Naive thymus-derived CD8-positive, alpha-beta T cell (primary cell): ENCODE measurements at places on chromosomes 13 and 19. TPM values are rescaled to one million over a fixed set of nuclear protein-coding genes. Genes with fewer than 3 reads are reported as not detected.

- DNase-seq, result no peak
These were observed 482.7 kb downstream of the SLITRK6 start for GRCh38 chr13:85316506-85317025.

BEST2 gene
- not detected for total RNA-seq

- DNase-seq, result peak; percentile 77
These were observed 1.2 kb downstream of the PPM1N start for GRCh38 chr19:45499196-45500180.

DNA sequence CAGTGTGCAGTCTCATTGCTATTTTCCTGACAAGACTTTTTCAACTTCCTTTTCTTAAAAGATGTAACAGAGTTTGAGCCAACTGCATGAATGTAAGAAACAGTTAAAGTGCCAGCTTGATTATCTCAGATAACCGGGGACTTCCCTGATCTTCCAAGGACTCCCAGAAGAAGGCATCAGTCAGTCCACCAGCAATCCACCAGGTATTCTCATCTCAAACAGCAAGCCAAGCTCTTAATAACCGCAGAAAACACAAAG lies 350.1 kb downstream of the LIG4 start:
- DNase-seq, result no peak

DNA sequence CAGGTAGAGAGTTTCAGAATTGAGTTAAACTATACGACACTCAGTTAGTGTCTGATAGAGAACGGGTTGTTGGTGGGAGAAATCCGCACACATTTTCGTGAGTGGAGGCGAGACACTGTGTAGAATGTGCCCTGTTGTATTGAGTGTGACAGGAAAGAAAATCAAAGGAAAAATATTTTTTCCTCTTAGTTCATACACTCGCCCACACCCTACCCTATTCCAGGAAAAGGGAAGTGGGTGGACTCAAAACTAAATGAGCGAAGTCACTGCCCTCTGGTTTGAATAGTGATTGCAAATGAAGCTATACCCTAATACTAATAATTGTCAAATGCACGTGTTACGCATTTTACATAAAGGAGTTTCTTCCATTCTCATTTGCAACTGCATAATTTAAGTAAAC lies 2.0 kb downstream of the ZNF347 start:
- no peak for DNase-seq

GRCh38 chr19:43809762-43810696 lies 7.8 kb upstream of the LYPD5 start:
- DNase-seq, result no peak

CKM gene
- total RNA-seq, result not detected

- DNase-seq, result peak; percentile 9
These were observed 60.4 kb upstream of the OLFM4 start for GRCh38 chr13:52968074-52968700.

CEACAM16 gene
- not detected for total RNA-seq

DNA sequence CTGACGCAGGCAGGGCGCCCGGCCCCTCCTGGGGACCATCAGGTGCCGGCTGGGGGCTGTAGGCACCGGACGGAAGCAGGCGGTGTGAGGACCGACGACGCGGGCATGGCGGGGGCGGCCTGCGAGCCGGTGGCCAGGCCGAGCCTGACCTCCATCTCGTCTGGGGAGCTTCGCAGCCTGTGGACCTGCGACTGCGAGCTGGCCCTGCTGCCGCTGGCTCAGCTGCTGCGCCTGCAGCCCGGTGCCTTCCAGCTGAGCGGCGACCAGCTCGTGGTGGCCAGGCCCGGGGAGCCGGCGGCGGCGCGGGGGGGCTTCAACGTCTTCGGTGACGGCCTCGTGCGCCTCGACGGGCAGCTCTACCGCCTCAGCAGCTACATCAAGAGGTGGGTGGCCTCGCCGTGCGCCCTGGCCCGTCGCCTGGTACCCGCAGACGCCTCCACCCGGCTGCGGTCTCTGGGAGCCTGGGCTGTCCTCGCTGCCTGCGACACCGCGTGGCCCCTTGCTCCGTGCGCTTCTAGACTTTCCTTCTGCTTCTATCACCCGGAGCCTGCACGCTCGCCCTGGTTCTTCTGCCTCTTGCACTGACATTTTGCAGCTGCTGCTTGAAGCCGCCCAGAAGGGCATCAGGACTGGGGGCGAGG lies 460 bp downstream of the MEDAG start:
- no peak for DNase-seq

CGB5 gene
- not detected for total RNA-seq

DNA sequence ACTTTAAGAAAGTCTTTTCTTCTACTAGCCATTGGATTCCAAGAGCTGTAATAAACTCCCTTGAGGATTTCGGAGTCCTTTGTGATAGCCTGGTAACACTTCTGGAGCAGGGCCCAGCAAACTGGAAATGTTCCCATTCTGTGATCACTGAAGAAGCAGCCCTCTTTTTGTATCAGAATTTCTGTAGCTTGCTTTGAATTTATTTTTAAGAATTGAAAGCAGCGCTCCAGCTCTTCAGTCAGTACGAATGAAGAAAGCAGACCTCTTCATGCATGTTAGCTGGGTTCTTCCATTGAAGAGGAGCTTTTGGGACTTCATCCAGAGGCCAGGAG lies 141.5 kb downstream of the AKAP11 start:
- no peak for DNase-seq

DNA sequence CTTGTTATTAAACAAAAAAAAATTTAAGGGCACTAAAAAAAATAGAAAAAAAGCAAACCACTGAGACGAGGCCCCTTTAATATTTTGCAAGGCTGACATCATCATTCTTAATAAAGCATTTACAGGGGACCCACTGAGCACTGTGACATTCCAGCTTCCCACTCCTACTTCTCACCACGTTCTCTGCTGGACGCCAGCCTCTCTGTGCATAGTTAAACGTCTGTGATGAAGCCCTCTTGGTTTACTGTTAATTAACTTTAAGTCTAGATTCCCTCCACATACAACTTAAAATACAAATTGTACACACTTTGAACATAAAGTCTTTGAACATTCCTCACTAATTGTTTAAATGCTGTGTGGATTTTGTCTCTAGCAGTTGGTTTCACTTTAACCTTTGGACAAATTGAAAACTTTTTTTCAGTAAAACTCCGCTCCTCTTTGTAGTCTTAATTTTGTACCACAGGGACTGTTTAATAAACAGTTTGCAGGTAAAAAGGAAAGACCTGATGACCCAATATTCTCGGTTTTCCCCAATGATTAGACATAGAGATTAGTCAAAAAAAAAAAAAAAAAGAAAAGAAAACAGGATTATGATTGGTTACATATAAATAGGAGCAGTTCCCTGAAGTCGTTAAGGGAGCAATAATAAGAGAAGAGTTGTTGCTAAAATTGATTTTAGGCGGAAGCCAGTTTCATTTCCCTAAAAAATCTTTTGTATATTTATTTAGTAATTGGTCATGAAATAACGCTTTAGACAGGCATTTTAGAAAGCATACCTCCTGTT lies 219.8 kb downstream of the MZT1 start:
- DNase-seq, result no peak

GRCh38 chr13:49319551-49319950 lies 71.8 kb downstream of the CDADC1 start:
- DNase-seq, result no peak

GRCh38 chr13:110272227-110272626 lies 34.7 kb downstream of the COL4A1 start:
- no peak for DNase-seq

NAA16 gene
- 95.5 TPM for total RNA-seq

DAND5 gene
- not detected for total RNA-seq

DNA sequence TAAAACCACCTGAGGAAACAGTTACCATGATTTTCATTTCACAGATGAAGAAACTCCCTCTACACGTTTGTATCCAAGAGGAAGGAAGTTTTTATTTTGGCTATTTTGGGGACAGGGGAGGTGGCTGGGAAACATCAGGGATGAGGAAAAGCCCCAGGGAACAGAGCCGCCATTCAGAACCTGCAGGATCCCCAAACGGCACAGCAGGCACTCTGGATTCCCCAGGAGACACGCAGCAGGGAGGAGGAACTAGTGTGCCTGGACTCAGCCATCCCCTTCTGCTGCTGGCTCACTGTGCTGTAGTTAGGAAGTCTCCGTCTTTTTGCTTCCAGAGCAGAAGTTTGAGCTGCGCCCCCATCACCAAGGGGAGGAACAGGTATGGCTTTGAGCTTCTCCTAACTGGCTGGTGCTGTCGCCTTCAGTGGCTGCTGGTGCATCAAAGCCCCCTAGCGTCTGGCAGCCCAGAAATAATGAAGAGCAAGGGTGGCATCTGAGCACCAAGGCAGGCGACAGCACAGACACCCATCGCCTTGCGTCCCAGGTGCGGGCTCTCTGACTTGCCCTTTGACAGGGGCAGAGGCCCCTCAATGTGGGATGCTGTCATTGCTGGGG lies 4.2 kb downstream of the NAPA start:
- no peak for DNase-seq

C19orf12 gene
- total RNA-seq, result 23.2 TPM

IL11 gene
- not detected for total RNA-seq

KLF1 gene
- not detected for total RNA-seq

GRCh38 chr19:48346191-48346590 lies 17.5 kb downstream of the TMEM143 start:
- no peak for DNase-seq

DNA sequence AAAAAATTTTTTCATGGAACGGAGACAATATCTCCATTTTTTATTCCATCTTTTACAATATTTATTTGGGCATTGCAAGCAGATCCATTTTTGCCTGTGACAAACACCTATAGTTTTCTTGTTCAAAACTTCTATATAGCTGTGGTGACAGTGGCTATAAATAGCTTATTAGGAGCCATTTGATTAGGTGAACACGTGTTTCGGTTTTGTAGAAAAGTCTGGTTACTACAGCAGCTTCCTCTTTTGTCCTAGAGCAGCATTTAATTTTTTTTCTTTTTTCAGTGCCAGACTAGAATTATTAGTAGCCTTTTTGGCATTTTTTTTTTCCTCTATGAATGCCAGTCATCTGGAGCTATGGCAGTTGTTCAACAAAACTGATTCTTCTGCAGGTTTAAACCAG lies 123.5 kb downstream of the RXFP2 start:
- DNase-seq, result no peak

DNA sequence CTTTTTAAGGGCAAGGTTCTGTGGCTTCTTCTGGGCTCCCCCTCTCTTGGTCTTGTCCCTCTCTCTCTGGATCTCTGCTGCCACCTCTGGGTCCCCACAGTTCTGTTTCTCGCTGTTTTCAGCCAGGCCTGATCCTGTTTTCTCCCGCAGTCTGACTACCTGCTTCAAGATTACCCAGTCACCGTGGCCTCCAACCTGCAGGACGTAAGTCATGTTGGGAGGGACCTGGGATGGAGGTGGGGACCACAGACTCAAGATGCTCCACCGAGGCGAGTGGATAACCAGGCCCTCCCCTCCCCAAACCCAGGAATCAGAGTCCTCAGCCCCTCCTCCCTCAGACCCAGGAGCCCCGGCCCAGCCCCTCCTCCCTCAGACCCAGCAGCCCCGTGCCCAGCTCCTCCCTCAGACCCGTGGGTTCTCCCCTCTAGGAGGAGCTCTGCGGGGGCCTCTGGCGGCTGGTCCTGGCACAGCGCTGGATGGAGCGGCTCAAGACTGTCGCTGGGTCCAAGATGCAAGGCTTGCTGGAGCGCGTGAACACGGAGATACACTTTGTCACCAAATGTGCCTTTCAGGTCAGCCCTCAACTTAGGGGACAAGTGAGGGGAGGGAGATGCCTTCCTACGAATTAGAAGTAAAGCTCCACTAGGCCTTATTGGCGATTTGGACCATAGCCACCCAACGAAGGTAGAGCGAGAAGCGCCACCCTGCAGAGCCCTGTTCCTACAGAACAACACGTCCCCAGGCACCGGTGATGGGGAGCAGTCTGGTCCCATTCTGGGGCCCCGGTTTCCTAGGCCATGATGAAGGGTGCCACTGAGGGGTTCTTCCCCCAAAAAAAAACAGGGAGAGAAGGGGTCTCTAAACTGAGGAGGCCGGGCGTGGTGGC lies 2.2 kb downstream of the FLT3LG start:
- DNase-seq, result peak; percentile 85

GRCh38 chr19:30669329-30670010 lies 297.3 kb downstream of the ZNF536 start:
- DNase-seq, result peak; percentile 24

RAP2A gene
- 17.7 TPM for total RNA-seq

DNA sequence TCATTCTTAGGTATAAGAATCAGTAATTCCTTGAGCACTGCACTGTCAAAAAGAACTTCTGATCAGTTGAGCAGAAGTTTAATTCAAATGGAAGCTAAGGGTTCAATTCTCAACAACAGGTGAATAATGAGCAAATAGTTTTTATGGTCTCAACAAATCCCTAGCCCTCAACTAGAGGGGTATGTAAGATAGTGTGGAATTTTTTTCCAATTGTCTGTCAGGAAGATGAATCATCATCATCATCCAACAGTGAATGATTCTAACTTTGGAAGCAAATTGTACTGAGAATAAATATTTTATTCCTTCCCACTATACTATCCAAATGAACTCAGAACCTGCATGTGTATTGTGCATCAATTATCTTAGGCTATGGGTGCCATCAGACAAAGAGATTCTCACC lies 372.7 kb downstream of the ENOX1 start:
- no peak for DNase-seq

DNA sequence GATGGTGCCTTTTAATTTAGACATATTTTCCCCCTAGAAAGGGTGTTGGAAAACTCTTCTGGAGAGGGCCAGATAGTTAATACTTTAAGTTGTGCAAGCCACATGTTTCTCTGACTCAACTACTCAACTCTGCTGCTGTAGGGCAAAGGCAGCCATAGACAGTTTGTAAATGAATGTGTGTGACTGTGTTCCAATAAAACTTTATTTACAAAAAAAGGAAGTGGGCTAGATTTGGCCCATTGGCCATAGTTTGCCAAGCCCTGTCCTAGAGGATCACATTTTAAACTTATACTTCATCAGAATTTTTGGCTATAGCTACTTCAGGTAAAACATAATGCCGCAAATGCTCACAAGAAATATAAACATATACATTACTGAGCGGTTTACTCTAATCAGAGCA lies 306.3 kb upstream of the MAB21L1 start:
- no peak for DNase-seq

CCDC122 gene
- 6.1 TPM for total RNA-seq

DNA sequence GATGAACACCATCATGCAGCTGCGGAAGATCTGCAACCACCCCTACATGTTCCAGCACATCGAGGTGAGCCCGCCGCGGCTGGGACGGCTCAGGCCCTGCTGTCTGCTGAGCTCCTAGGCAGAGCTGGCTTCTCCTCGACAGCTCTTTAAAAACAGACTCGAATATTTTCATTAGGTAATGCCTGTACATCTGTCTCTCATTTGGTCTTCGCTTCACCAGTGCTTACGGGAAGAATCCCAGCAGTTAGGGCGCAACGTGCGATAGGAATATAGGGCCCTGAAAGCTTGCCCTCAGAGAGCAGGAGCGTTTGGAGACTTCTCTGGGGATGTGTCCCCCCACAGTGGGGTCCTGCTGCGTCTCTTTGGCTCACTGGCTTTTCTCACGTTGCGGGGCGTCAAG lies 63.8 kb upstream of the LDLR start:
- DNase-seq, result no peak

ZNF737 gene
- 52.9 TPM for total RNA-seq

DNA sequence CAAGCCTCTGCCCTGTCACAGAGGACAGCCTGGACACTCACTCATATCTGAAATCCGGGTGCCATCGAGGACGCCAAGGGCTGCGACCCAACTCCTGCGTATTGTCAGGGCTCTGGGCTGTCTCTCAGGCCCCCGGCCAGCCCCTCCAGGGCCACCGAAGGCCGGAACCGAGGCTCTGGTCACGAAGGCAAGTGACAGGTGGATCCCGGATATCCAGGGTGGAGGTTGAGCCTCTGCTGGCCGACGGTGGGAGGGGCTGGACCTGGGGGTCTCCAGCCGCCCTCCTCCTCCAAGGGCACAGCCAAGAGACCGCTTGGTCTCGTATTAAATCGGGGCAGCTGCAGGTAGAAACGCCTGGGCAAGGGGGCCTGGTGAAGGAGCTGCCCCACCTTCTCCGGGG lies 5.4 kb downstream of the RNF126 start:
- DNase-seq, result no peak

- DNase-seq, result peak; percentile 62
These were observed at the start of gene CLIP3 for GRCh38 chr19:36032251-36033104. TSS of gene CLIP3 (minus strand) at chr19:36032873. CDS start at chr19:36032357, 516 bp downstream.
